ENCODE measurements at places on chromosomes 4 and X.

GRCh38 chr4:8283161-8283560, 13.6 kb downstream of the HTRA3 start:
- DNase-seq = no peak

GRCh38 chrX:150935467-150935866, 37.0 kb upstream of the CD99L2 start:
- no peak for DNase-seq

DNA sequence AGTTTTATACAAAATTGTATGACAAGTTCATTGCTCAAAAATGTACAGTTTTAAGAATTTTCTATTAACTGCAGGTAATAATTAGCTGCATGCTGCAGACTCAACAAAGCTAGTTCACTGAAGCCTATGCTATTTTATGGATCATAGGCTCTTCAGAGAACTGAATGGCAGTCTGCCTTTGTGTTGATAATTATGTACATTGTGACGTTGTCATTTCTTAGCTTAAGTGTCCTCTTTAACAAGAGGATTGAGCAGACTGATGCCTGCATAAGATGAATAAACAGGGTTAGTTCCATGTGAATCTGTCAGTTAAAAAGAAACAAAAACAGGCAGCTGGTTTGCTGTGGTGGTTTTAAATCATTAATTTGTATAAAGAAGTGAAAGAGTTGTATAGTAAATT, 131.0 kb downstream of the TET2 start:
- DNase-seq = no peak

DNA sequence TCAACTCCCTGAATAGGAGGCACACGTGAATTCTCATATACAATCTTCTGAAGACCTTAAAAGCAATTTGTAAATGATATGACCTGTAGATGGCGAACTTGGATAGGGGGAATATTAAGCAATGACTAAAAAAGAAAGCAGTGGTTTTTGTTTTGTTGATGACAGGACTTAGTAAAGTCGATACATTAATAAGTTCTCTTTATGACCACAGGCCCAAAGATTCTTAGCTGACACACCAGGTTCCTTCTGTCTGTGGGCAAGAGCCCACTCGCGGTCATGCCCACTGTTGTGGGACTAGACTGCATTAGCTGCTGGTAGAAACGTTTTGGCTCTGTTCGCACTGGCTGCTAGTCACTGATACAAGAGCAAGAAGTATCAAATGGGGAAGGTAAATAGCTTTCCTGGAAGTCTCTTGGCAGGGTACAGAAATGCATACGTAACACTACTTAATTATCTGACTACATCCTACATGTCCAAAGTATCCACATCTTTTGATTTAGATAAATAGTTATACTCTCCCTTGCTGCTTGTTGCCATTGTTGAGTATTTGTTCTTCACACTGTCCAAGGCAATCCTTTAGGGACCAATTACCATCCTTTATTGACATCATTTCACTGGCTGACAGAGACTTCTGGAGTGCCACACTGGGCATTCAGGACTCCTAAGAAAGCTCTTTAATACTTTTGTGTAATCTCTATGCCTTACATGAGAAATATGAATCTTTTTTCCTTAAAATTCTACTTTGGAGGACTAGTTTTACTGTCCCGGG, 31.0 kb downstream of the ALPK1 start:
- DNase-seq = no peak

GRCh38 chrX:107293056-107293455, 86.6 kb downstream of the DNAAF6 start:
- no peak for DNase-seq

DNA sequence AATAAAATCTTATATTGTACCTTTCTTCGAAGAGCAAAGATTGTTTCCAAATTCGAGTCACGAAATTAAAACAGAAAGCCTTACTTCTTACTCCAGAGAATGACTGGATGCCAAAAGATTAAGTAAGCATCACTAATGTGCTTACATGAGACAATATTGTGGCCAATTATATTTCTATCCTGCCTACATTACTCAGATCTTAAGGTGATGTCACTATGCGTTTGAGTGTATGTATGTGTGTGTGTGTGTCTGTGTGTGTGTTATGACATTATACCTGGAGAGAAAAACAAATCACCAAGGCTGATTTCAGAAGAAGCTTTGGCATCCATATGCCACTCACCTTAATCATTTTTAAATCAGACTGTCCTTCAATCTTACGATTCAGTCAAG, 556.3 kb downstream of the PPARGC1A start:
- DNase-seq = peak; percentile 8

GRCh38 chr4:132992686-132993085, 156.4 kb upstream of the PCDH10 start:
- no peak for DNase-seq

DNA sequence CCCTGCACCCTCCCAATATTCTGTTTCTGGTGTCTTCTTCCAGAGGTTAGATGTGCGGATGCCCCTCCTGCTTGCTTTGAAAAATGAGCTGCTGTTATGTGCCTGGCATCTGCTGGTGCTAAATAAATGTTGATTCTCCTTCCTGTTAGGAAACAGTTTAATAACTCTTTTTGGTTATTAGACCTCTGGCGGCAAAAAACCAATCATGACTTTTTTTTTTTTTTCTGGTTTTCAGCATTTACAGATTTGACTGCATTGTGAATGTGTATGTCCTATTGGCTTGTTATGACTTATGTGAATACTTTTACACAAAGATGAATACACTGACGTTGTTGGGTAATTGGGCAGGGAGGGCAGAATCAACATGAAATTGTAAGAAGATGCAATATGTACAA, 13.6 kb upstream of the TMEM156 start:
- DNase-seq = no peak

- no peak for DNase-seq
Measured at GRCh38 chr4:59597536-59598329, 1602.4 kb upstream of the ADGRL3 start.

DNA sequence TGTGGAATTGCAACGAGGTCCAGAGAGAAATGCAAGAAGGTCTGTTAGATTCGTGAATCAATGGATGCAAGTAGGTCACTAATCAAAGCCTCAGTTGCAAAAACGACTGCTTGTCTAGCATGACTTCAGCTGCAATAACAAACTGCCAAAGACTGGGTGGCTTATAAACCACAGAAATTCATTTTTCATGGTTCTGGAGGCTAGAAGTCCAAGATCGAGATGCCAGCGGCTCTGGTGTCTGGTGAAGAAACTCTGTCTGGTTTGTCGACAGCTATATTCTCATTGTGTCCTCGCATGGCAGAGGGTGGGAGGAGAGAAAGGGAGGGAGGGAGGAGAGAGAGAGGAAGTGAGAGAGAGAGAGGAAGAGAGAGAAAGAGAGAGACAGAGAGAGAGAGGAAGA, 114.7 kb downstream of the MXRA5 start:
- no peak for DNase-seq

DNA sequence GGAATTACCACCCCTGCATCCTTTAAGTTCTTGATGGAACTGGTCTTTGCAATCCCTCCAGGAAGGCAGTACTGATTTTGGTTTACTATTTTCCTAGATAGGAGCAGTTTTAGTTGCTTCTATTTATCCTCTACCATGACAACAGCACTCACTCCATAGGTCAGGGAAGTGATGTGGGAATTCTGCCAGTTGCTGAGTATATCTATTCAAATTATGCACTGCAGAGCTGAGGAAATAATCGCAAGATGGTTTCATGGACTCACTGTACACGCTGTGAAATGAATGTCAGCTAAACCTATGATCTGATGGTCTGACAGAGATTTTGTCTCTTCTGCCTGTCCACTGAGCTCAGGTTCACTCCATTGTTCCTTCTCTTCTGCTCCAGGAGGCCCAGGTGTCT, 135.8 kb downstream of the FAAH2 start:
- DNase-seq = no peak

- DNase-seq = no peak
Measured at GRCh38 chr4:85968945-85969819, 390.7 kb downstream of the MAPK10 start.

DNA sequence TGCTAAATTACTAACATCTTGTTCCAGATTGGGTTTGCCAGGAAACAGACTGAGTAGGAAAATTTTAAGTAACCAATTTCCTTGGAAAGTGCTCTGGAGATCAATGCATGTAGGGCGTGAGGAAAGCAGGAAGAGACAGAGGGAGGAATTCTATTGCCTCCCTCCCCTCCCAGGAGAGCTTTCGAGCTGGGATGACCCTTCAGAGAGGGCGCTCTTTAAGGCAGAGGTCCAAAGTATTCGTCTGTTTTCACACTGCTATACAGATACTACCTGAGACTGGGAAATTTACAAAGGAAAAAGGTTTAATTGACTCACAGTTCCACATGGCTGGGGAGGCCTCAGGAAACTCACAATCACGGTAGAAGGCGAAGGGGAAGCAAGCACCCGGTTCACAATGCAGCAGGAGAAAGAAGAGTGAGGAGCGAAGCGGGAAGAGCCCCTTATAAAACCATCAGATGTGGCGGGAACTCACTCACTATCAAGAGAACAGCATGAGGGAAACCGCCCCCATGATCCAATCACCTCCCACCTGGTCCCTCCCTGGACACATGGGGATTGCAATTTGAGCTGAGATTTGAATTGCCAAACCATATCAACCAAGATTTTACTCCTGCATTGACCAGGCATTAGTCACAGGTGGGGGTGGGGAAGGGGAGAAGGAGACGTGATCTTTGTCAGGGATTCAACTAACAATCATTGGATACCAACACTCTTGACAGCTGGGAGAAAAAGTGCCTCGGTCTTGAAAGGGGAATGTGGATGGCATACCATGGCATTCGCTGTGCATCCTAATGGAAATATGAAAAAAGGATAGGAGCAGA, 63.8 kb downstream of the SLITRK2 start:
- no peak for DNase-seq

DNA sequence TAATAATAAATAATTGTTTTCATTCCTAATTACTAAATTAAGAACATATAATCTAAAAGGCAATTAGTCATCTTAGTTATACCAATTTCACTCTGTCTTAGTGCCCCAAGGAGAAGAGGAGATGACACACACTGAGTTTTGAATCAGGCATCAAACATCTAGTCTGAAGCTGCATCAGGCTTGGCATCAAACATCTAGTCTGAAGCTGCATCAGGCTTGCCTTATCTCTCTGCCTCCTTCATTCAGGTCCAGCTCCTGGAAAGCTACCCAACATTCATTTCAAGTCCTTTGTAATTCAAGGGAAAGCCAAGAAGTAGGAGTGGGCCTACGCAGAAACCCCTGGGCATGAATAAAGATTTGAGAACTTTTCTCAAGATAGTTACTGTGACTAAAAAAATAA, 62.2 kb downstream of the SH3RF1 start:
- DNase-seq = no peak

Measured in NCI-H1048 (cell line).